SIG-M5 (cell line): ENCODE measurements at places on chromosomes 5 and 9.

- no peak for DNase-seq
Observed at GRCh38 chr9:135714242-135715055, 12.5 kb downstream of the KCNT1 start.

- no peak for DNase-seq
Observed at GRCh38 chr9:137396227-137396626, 26.7 kb downstream of the EXD3 start.

GRCh38 chr9:122127396-122127798 lies 32.2 kb downstream of the NDUFA8 start:
- no peak for DNase-seq

GRCh38 chr5:150540615-150541396 lies 32.9 kb downstream of the NDST1 start:
- DNase-seq, result no peak

DNA sequence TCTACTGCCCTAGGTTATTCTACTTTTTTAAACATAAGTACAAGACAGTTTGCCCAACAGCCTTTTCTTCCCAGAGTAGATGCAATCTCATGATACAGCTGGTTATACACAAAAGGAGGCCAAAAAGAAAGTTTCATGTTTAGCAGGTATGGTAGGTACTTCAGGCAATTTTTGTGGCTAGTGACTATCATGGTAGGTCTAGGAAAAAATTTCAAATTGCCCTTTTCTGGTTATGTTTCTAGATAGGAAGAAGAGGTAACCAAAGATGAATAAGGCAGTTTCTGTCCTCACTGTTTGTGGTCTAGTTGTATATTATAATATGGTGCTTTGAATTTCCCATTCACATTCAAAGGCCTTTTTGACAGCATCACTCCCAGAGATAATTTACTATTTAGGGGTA lies 19.7 kb downstream of the MEGF9 start:
- DNase-seq, result no peak

- no peak for DNase-seq
Observed at GRCh38 chr9:108108852-108109448, 619.4 kb upstream of the KLF4 start.

DNA sequence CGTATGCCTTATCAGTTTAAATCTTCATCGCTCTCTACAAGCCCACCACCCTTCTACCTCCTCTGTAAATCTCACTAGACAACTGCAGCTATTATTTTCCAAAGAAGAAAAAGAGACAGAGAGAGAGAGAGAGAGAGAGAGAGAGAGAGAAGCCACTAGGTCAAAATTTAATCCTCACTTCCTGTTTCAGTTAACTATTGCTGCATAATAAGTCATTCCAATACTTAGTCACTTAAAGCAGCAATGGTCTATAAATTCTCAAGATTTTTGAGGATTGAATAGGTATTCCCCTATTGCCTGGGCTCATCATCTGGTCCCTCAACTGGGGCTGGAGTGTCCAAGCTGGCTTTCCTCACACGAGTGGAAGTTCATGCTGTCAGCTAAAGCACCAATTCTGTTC lies 68.8 kb downstream of the ITGA1 start:
- DNase-seq, result no peak

DNA sequence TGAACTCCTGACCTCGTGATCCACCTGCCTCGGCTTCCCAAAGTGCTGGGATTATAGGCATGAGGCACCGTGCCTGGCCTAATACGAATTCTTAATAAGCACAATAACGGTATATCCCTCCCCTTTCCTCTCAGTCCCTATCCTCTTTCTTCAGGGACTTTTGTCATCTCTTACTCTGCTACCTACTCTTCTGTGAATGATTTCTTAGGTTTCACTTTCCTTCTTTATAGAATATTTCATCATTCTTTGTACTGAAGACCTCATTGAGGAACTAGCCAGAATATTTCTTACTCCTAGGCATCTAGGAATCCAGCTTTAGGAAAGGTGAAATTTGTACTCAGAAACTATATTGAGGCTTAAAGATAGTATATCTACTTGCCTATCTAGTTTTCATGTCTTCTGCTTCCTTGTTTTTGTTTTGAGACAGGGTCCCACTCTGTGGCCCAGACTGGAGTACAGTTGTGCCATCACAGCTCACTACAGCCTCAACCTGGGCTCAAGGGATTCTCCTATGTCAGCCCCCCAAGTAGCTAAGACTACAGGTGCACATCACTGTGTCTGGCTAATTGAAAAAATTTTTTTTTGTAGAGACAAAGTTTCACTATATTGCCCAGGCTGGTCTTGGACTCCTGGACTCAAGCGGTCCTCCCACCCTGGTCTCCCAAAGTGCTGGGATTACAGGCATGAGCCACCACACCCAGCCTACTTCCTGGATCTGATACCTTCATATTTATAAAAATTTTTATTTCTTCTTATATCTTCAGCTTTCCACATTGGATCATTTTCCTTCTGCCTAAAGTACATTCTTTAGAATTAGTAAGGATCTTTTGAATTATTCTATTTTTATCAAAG lies 69.7 kb downstream of the GPBP1 start:
- no peak for DNase-seq
